ENCODE measurements at places on chromosomes 5 and 9.

DNA sequence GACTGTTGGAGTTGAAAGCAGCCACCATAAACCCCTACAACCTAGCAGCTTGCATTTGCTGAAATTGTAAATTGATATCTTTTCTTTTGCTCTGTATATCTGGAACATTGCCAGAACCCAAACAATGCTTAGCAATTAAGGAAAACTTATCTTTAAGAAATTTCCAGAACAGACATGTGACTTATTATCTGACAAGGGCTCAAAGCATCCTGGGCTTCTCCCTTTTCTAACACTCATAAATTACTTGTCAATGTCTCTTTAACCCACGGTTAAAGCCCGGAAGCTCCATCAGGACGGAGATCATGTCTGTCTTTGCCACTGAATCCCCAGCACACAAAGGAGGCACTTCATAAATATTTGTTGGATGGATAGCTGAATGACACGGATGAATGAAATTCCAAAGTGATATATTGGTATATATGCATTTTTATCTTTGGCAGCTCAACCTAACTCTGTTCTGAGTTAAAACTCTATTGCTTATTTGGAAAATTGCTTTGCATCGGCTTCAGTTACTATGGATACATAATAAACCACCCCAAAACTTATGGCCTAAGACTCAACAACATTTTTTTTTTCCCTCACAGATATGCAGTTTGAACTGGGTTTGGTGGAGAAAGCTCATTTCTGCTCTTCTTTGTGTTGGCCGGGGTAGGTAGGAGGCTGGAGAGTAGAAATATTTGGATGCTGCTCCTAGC is 103.1 kb upstream of the CLINT1 start:
- no peak for DNase-seq

DNA sequence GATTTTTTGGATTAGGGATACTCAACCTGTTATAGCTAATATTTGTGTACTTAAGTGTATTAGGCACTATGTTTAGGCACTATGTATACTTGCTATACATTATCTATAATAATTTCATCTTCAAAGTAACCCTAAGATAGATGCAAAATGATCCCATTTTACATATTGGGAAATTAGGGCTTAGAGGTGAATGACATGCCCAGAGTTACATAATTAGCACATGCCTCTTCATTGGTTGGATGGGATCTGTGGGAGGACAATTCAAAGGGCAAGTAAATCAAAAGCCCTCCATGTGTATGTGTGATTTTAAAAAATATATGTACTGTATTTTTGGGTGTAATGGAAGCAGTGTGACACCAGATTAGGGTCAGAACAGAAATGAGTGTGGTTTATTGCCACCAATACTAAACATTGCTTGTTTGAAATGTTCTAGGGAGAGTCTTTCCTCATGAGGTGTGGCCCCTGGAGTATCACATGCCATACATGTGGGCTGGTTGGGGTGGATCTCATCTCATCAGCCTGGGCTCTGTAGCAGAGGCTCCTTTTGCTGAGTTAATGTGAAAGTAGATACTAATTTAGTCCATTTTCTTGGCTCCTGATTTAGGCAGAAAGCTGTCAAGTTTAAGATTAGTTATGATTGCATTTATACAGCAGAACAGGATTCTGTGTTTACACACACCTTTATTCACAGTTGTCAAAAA is 5.5 kb downstream of the C9orf85 start:
- DNase-seq, result no peak

DNA sequence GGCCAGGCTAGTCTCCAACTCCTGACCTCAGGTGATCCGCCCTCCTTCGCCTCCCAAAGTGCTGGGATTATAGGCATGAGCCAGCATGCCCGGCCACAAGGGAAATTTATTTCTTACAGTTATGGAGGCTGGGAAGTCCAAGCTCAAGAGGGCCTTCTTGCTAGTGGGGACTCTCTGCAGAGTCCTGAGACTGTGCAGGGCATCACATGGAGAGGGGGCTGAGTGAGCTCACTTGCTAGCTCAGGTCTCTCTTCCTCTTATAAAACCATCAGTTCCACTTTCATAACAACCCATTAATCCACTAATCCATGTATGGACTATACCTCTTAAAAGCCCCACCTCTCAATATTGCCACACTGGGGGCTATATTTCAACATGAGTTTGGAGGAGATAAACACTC is 5.1 kb upstream of the SPIN1 start:
- DNase-seq, result no peak

DNA sequence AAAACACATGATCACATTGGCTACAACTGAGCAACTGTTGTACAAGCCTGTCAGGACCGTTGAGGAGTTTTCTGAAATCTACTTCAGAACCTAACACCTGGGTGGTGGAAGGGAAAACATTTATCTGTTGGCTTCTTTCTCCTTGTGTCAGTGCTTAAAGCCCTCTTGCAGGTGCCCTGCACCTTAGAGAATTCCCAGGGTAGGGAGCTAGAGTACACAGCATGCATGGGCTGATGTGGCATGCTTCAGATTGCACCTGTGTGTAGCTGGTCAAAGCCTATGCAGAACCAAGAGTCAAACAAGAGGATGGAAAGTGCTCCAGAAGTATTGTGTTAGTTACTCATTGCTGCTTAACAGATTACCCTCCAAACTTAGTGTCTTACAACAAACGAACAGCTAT is 33.6 kb upstream of the ZBED3 start:
- no peak for DNase-seq

DNA sequence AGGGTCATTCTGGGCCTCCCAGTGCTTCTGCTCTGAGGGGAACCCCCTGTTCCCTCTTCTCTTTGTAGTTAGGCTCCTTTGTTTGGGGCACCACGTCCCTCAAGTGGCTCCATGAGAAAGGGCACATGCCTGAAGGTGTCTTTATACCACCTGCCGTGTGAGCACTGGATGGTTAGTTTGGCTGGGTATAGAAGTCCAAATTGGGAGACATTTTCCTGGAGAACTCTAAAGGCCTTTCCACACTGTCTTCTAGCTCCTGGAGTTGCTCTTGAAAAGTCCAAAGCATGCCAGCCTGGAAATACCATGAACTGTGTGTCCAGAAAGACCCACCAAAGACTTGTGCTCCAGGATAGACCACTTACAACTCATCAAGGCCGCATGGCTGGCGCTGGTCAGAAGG is 11.1 kb upstream of the CCDC187 start:
- DNase-seq, result no peak

DNA sequence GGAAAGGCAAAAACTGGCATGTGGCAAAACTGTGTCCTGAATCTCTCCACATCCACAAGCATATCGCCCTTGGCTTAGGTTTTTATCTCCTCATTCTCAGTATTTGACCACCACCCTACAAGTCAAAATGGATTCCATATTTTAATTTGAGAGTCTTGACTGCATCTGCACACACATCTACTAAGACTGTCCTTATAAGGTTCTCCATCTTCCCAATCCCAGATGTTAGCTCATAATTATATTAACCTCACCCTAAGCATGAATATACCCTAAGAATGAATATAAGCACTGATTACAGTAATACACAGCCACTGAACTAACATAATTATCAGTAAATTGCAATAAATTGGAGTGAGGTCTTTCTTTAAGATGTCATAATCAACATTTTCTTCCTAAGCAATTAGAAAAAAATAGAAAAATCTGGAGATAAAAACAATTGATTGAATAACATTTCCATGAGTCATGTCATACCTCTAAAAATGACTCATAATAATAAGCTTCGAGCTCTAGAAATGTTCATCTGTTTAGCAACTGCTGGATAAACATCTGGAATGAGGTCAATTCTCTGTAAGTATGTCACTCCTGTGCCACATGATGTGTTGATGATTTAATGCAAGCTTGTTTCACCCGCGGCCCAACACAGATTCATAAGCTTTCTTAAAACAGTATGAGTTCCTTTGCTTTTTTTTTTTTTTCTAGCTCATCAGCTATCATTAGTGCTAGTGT is 39.9 kb upstream of the PAM start:
- no peak for DNase-seq

DNA sequence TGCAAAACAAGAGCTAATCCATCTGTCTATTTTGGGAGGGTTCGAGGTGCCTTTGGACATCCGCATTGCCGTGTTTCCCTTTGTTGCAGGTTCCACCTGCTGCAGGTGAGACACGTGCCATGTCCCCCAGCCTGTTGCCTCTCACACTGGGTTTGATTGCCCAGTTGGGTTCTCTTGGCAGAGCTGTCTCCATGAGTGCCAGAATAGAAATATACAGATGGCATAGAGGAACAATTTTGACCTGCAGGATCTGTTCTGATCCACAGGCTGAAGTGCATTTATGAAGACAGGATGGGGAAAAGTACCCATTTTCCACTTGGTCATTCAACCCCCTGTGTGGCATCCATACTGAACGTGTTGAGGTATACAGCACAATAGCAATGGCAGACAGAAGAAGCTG is 178.1 kb downstream of the SGCD start:
- no peak for DNase-seq

DNA sequence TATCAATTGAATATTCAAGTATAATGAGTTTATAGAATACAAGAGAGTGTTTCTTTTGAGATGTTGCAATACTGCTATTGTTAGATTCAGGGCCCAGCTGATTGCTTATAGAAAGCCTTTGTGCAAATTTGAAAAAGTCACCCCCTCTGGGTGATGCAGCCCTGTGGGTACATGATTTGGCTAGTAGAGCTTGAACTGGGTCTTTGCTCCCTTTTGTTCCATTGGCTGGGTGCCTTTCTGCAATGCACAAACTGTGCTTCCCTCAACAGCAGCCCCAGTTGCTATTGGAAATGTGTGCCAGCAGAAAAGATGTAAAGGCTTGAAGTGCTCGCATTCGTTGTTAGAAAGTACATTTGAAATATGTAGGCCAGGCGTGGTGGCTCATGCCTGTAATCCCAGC is 61.8 kb upstream of the CEMIP2 start:
- DNase-seq, result no peak

GRCh38 chr5:141695627-141696215 is 13.7 kb upstream of the ARAP3 start:
- no peak for DNase-seq

DNA sequence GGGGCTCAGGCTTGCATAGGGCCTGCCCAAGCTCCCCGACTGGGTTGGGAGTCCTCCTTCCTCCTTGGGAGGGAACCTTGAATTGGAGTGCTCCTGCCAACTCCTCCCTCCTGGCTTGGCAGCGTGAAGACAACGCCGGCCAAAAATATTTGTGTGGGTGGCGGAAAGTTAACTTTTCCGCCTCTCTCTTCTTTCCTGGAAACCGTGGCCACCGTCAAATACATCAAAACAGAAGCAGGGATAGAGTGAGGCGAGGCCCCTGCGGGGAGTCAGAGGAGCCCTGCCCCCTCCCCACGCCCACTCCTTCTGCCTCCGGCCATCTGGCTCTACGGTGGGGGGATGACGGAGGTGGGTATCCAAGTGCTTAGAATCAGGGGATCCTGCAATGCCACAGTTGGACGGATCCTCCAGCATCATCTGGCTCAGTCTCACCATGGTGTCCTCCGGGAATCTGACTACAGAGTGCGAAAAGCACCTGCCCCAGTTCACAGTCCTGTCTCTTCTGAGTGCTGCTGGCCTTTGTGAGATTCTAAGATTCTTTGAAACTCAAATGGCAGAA is 25.2 kb upstream of the SYNPO start:
- DNase-seq, result no peak

DNA sequence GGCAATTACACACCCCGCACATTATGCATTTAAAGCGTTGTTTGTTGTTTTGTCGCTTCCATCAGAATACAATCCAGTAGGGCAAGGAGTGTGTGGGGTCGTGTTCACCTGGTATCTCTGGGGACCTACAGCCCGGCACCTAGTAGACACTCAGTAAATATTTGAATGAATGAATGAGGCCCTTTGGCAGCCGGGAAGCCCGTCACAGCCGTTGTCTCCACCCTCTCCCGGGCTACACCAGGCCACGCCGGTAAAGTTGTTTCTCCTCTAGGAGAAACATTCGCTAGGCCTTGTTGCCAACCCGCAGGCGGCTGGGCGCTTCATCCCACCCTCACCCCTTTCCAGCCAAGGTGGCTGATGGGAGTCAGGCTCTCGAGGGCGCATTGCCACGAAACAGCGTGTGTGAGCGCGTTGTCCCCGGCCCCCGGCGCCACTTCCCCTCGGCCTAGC is 876 bp upstream of the JAK2 start:
- peak; percentile 8 for DNase-seq

DNA sequence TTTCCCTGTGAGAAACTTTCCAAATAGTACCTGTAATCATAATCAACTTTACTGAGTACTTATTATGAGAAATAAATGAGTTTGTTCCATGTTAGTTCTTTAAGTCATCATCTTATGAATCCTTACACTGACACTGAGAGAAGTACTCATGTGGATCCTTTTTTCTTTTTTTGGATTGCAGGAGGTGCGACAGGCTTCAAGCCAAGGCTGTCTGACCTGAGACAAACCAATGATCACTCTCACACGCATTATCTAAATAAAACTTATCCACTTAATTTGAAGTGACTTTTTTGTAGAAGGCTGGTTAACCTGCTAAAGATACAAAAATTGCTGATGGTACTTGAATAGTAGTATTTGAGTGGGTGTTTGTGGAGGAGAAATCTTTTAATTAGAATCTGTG is 39.5 kb downstream of the JAKMIP2 start:
- no peak for DNase-seq

GRCh38 chr5:96008487-96008886 is 46.8 kb upstream of the ELL2 start:
- DNase-seq, result no peak

DNA sequence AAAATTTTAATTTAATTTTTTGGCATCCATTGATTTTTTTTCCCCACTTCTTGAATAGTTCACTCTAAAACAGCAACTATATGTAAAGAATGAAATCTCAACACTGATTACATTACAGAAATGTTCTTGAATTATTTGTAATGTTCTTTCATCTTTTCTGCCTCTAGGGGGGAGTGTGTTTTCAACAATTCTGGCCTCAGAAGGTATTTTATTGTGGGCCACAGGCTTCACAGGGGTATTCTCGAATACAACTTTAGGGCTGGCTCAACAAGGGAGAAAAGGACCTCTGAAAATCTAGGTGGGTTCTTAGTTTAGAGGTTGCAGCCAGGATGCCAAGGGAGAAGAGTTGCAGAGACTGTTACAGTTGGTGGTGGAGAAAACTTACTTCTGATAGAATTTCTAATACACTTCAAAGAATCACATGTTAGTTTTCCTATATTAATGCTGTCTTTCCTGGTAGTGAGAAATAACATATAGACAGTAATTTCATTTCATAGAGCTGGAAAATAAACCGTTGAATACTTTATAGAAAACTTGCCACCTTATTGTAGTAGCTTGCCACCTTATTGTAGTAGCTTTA is 3.6 kb upstream of the NPR3 start:
- no peak for DNase-seq

GRCh38 chr9:115171921-115172388 is 54.0 kb upstream of the TNC start:
- no peak for DNase-seq

All from AG09319 (cell line).